ENCODE measurements at places on chromosomes 1 and 21. TPM values are rescaled to one million over a fixed set of nuclear protein-coding genes. Genes with fewer than 3 reads are reported as not detected.

The SPATA1 gene
- not detected for total RNA-seq

The BRINP2 gene
- not detected for total RNA-seq

The CLCA1 gene
- not detected for total RNA-seq

The C1orf87 gene
- not detected for total RNA-seq

The GPR37L1 gene
- not detected for total RNA-seq

The NUP210L gene
- total RNA-seq: not detected
